ENCODE measurements at places on chromosomes 16 and 17.

- no peak for DNase-seq
These were observed 815 bp downstream of the KRT35 start for GRCh38 chr17:41480136-41480535.

DNA sequence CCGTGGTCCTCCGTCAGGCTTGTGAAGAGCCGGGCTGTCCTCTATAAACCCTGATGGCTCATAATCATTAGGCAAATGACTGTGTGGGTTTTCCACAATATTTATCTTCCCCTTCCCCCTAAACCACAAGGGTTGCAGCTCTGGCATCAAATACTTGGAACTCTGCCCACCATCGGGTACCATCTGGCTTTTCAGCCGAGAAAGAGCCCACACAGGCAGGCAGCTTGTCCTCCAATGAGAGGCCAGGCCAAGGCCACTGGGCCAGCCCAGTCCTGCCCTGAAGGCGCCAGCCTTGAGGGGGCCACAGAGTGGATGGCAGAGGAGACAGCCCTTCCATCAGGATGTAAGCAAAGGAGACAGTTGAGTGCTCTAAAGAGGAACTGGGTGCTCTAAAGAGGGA is 31.8 kb upstream of the NAT9 start:
- no peak for DNase-seq

- DNase-seq, result no peak
These were observed 123.2 kb downstream of the KCNJ18 start for GRCh38 chr17:21815352-21816063.

- DNase-seq, result no peak
These were observed 43.9 kb downstream of the RAI1 start for GRCh38 chr17:17725011-17725751.

Measured in COLO829 (cell line).